ENCODE measurements at places on chromosomes 1 and 21.

DNA sequence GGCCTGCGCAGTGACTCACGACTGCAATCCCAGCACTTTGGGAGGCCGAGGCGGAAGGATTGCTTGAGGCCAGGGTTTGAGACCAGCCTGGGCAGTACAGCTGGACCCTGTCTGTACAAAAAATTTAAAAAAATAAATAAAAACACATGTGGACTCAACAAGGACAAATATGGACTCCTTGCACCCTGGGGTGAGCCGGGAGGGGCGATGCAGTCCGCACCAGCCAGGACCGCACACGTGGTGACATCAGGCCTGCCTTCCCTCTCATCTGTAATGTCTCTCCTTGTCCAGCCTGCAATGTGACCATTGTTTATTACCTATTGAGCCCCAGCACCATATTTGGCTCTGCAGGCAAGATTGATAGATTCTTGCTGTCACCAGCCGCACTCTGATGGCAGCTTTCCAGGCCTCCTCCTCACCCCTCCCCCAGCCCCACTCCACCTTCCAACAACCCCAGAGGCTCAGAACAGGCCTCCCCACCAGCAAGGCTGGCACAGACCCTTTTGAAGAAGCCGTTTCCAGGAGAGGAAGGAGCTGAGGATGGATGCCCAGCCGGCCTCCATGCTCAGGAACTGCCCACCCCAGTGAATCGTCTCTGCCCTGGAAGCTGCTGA is 55.2 kb downstream of the IRF2BP2 start:
- no peak for DNase-seq

GRCh38 chr21:38989379-38989744 is 183.6 kb downstream of the ETS2 start:
- DNase-seq = no peak

- DNase-seq = no peak
Observed at GRCh38 chr1:39898648-39899603, 2.8 kb downstream of the MYCL start.

DNA sequence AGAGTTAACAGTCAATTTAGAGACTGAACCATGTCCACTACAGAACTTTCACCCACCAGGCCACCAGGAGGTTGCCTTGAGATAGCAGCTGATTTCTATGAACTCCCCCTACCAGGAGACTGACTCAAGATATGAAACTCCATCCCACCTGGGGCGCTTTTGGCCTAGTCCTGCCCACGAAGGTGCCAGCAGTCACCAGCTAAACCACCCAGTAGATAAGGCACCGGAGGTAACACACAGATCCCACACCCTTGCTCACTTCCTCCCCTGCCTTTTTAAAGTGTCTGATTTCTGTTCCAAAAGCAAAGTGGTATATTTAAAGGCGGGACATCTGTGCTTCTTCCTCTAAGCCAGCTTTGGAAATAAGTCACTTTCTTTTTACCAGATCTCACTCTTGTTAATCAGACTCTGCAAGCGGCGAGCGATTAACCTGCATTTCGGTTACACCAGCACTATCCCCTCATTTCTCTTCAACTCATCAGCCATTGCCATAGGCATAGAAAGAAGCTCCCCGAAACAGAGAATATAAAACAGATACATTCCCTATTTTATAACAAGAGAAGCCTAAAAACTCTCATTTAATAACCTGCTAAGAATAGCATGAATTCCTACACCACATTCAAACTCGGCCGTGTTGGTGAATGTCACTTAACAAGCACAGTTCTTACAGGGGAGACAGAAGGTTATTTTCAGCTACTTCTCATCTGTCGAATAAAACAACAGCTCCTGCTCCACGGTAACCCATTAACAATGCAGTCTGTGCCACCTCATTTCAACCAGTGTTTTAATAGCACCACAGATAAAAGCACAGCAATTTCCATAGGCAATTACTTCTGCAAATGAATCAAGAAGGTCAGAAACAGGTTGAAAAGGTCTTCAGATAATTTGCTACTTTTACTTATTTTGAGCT is 318.1 kb downstream of the KCNH1 start:
- DNase-seq = no peak

GRCh38 chr1:239222999-239223398 is 163.4 kb upstream of the CHRM3 start:
- no peak for DNase-seq

GRCh38 chr1:223245983-223246382 is 102.9 kb upstream of the TLR5 start:
- no peak for DNase-seq

- no peak for DNase-seq
Observed at GRCh38 chr1:41542196-41542930, 57.9 kb upstream of the EDN2 start.

GRCh38 chr1:53448241-53448841 is 10.9 kb upstream of the DMRTB1 start:
- no peak for DNase-seq

GRCh38 chr1:159204161-159205141 is at the start of gene ACKR1:
ACKR1 (plus strand) TSS chr1:159204875; CDS start chr1:159204960, 85 bp downstream.
- no peak for DNase-seq

DNA sequence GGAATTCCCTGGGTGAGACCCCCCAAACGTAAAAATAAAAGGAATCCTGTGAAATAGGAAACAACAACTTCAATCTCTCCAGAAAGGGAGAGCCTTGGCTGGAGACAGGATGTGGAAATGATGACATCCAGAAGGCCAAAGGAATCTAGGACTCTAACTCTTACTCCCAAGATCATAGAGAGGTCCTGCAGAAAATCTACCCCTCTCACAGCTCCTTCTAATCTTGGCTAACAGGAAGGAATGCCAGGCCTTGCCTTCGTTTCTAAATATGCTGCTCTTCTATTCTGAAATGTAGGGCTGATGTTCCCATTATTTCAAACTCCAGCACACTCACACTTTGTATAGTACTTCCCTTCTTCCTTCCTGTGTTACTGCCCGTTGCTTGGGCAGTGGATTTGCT is 40.7 kb downstream of the ARHGEF11 start:
- DNase-seq = no peak

DNA sequence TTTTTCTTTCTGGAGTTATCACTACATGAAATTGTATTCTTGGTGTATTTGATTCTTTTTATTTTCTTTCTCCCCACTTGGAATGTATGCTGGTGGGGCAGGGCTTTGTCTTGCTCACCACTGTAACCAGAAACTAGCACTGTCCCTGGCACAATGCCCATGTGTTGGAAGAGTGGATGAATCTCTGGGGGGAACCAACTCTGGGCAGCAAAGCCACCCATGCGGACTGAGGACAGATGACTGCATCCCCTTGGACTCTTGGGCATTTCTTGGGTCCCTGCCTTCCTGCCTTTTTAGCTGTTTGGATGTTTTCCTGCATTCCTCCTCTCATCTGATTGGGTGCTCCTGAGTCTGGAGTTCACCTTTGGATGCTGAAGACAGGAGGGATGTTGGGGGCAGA is 6.1 kb downstream of the CYP4B1 start:
- no peak for DNase-seq

DNA sequence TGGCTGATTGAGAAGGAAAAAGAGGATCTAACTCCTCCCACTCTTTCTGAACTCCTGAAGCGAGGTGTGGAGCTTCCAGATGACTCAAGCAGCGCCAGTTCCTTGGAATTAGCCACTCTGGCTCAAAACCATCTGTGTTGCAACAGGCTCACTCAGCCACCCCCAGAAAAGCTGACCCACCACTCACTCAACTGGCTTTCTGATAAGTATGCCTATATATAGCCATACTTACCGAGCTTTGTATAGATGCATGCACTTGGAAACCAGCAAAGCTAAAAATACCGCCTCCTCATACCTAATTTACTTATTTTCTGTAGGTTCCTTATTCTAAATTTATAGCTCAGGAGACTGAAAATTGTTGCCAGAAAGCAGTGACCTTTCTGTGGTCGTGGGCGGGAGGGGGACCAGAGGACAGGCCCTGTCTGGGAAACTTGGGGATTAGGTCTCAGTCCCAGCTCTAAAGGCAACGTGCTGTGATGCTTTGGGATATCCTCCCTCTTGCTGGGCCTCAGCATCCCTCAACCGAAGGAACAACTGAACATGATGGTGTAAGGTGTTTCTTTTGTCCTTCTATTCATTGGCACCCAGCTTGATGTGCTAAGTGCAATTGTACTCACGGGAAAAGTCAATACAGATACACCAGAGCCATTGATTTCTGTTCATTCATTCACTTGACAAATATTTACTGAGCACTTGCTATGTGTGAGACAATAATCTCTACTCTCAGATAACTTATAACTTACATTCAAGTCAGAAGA is 65.7 kb downstream of the NENF start:
- no peak for DNase-seq

- DNase-seq = no peak
Observed at GRCh38 chr21:21788591-21788990, 790.4 kb downstream of the NCAM2 start.

DNA sequence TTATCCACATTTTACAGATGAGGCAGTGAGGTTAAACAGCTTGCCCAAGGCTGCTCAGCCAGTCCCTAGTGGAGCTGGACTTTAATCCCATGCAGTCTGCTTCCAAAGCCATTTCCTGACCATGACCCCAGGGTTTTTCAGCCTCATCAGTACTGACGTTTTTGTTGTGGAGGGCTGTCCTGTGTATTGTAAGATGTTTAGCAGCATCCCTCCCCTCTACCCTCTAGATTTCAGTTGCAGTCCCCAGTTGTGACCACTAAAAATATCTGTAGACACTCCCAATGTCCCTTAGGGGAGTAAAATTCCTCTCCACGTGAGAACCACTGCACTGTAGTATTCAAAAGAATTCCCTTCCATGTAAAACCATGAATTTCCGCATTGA is 30.2 kb upstream of the C1orf105 start:
- DNase-seq = no peak

DNA sequence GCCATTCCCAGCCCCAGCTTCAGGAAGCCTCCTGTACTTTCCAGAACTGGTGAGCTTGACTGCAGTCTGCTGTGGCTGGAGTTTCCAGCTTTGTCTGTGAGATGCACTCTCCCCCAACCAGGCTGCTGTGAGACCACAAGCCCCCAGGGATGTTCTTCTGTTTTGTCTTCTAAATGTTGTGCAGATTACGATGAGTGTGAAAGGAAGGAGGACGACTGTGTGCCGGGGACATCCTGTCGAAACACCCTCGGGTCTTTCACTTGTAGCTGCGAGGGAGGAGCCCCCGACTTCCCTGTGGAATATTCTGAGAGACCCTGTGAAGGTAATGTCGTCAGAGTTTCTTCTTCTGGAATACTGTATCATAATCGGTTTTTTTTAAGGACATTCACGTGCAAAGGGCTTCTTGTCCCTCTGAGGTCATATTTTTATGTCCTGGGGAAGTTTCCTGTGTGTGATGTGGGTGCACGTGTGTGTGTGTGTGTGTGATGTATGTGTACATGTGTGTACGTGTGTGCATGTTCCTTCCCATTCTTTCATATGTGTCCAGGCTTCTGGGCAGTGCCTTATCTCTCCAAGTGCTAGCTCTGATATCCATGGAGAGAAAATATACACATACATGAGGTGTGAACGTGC is 49.9 kb downstream of the UMODL1 start:
- DNase-seq = no peak

- DNase-seq = no peak
Observed at GRCh38 chr1:159196543-159196942, 8.1 kb upstream of the ACKR1 start.

- DNase-seq = no peak
Observed at GRCh38 chr1:169163059-169163458, 56.6 kb downstream of the ATP1B1 start.

DNA sequence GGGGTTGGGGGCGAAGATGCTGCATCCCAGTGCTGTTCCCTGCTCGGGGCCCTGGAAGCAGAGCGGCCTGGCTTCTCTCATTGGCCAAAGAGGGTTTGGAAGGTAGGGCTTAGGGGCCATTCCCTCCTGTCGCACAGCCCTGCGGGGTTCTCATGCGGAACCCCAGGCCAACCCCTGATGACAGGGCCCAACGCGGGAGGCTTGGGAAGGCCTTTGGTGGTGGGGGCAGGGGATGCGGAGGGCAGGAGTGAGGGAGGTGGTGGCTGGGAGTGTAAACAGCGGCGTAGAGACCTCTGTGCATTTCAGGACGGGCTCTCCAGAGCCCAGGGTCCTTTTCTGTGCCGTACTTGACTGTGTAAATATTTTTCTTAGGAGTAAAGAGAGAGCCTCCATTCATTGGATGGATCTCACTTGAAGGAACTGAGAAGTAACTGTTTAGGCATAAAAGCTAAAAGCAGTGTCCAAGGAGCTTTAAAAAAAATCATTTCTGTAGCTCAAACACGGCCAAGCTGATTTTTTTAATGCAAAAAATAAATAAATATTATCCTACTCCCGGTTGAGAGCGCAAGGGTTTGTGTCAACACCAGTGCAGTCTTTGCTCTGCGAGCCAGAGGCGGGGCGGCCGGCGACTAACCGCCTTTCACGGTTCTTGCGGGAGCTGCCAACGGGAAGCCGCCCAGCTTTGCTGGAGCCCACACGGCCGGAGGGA is 169.1 kb downstream of the PRDM16 start:
- DNase-seq = no peak

All from esophagus squamous epithelium (tissue), 5 donors.